ENCODE measurements at places on chromosomes 7 and 10. TPM values are rescaled to one million over a fixed set of nuclear protein-coding genes. Genes with fewer than 3 reads are reported as not detected.
A peak's percentile ranks its signal among the peaks of the same experiment; 100 is the strongest.

Gene CLRN3
- 0.52 TPM for total RNA-seq

Gene FAM204A
- 40.6 TPM for total RNA-seq

- no peaks in the 10 kb centered on the region for H3K4me1 ChIP-seq
- no peak overlapping the region for H3K4me3 ChIP-seq
- peaks cover 40% of the 10 kb centered on the region for H3K27me3 ChIP-seq
- H3K27ac ChIP-seq: no peak overlapping the region
Measured at GRCh38 chr7:131873581-131873980, 317.2 kb upstream of the PODXL start.

DNA sequence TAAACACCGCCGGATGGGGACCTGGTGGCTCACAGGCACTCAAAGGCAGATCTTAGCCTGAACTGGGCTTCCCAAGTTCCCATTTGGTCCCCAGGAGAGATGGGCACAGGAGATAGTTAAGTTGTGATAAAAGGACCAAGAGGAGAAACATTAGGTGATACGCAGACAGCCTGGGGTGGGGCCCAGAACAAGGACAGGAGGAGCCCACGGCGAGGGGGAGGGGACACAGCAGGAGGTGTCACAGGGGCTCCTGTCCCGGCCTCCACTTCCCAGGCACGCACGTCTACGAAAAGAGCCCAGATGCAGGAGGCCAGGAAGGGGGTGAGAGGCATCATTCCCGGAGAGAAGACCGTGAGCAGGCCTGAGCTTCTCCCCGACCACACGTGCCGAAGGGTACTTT is 16.3 kb upstream of the DNAAF5 start:
- no peaks in the 10 kb centered on the region for H3K4me1 ChIP-seq
- H3K27me3 ChIP-seq: no peaks in the 10 kb centered on the region

DNA sequence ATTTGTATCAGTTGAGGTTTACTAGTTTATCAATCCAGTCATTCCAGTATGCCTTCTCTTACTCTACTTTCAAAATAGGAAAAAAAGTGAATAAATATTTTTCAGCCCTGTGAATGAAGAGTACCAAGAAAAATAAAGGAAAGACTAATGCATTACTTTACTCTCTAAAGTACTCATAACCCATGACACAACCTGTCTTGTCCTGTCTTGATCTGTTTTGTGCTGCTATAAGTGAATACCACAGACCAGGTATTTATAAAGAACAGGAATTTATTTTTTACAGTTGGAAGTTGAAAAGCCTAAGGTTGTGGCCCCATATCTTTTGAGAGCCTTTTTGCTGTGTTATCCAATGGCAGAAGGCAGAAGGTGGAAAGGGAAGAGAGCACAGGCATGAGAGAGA is 194.6 kb upstream of the DKK1 start:
- DNase-seq: no peak
- no peak overlapping the region for H3K4me3 ChIP-seq
- H3K4me1 ChIP-seq: no peaks in the 10 kb centered on the region
- no peaks in the 10 kb centered on the region for H3K36me3 ChIP-seq

DNA sequence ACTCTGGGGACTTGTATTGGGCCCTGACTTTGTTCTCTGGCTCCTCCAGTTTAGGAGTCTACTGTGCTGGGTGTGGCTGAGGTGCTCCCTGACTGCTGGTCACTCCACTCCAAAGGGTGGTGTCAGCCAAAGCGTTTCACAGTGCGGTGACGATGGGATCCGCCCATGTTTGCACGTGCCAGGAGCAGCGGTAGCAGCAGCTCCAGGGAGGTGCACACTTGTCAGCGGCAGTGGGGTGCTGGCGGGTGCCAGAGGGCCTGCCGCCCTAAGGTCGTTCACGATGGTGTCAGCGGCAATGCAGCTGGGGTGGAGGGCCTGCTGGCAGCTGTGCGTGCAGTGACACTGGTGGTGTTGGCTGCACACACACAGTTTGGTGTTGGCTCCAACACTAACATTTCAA is 268.5 kb upstream of the AKR1E2 start:
- no peaks in the 10 kb centered on the region for H3K36me3 ChIP-seq
- H3K4me3 ChIP-seq: no peak overlapping the region
- H3K4me1 ChIP-seq: no peaks in the 10 kb centered on the region
- no peak overlapping the region for H3K27ac ChIP-seq

GRCh38 chr10:18681971-18682411 is 22.8 kb downstream of the ARL5B start:
- H3K4me3 ChIP-seq: no peak overlapping the region
- no peak for DNase-seq
- peaks cover 43% of the 10 kb centered on the region for H3K4me1 ChIP-seq
- peak overlapping the region; percentile 79 for H3K27ac ChIP-seq

DNA sequence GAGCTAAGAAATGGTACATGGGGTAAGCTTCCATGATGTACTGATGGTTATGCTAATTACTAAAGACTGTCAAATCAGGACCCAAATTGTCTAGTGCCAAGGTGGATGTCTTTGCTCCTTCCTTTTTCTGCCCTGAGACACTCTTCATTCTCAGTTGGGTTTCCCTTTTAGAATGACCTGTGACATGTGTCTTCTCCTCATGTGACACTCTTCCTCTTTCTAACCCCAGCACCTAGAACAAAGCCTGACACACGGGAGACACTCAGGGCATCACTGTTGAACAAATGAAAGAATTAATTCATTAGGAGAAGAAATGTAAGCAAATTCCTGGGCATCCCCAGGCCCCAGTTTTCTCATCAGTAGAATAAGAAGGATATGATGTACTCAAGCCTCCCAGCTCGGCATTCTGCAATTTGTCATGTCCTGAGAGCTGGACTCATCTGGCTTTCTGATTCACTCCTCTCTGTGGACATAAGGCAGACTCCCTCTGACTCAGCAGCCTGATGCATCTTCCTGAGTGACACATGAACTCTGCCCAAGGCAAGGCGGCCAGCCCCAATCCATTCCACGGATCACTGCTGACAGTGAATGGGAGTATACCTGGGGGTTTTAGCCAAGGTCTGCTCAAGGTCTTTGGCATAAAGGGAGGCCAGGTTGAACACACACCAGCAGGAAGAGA is 473.8 kb downstream of the KCNMA1 start:
- H3K36me3 ChIP-seq: no peaks in the 10 kb centered on the region
- H3K27me3 ChIP-seq: peaks cover 17% of the 10 kb centered on the region
- H3K4me1 ChIP-seq: peaks cover 38% of the 10 kb centered on the region

DNA sequence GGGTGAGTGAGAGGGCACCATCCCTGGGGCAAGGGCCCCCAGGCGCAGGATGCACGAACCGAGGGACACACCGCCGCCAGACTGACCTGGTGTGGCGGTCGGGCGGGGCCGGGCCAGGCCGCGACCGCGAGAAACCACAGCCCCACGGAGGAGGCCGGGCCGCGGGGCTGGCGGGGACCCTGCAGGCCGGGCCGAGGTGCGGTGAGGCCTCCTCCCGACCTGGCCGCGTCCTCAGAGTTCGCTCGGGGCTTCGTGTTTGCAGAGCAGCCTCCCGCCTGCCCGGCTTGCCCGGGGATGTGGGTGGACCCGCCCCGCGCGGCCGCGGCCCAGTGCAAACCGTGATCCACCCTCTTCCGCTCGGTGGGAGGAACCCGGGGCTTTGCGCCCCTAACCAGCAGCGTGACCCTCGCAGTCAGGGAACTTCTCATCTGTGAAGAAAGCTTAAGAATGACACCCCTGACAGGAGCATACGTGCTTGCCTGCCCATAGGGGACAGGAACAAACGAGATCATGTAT is 20.6 kb upstream of the HOXA13 start:
- DNase-seq: no peak
- no peaks in the 10 kb centered on the region for H3K36me3 ChIP-seq
- H3K4me3 ChIP-seq: no peak overlapping the region
- no peak overlapping the region for H3K27ac ChIP-seq
- H3K27me3 ChIP-seq: peaks cover 93% of the 10 kb centered on the region

GRCh38 chr7:4237296-4238235 is 444.5 kb upstream of the FOXK1 start:
- H3K4me1 ChIP-seq: no peaks in the 10 kb centered on the region
- no peak overlapping the region for H3K4me3 ChIP-seq
- no peaks in the 10 kb centered on the region for H3K36me3 ChIP-seq
- no peak overlapping the region for H3K27ac ChIP-seq
- DNase-seq: no peak

GRCh38 chr7:2008101-2008935 is 224.4 kb downstream of the MAD1L1 start:
- H3K36me3 ChIP-seq: peaks cover 10% of the 10 kb centered on the region
- no peak overlapping the region for H3K4me3 ChIP-seq

GRCh38 chr7:23680414-23681405 is 711 bp downstream of the FAM221A start:
- H3K27me3 ChIP-seq: no peaks in the 10 kb centered on the region
- H3K27ac ChIP-seq: peak overlapping the region; percentile 75
- peaks cover 35% of the 10 kb centered on the region for H3K36me3 ChIP-seq
- peak overlapping the region; percentile 94 for H3K4me3 ChIP-seq
- DNase-seq: peak; percentile 89
- H3K4me1 ChIP-seq: peaks cover 37% of the 10 kb centered on the region

DNA sequence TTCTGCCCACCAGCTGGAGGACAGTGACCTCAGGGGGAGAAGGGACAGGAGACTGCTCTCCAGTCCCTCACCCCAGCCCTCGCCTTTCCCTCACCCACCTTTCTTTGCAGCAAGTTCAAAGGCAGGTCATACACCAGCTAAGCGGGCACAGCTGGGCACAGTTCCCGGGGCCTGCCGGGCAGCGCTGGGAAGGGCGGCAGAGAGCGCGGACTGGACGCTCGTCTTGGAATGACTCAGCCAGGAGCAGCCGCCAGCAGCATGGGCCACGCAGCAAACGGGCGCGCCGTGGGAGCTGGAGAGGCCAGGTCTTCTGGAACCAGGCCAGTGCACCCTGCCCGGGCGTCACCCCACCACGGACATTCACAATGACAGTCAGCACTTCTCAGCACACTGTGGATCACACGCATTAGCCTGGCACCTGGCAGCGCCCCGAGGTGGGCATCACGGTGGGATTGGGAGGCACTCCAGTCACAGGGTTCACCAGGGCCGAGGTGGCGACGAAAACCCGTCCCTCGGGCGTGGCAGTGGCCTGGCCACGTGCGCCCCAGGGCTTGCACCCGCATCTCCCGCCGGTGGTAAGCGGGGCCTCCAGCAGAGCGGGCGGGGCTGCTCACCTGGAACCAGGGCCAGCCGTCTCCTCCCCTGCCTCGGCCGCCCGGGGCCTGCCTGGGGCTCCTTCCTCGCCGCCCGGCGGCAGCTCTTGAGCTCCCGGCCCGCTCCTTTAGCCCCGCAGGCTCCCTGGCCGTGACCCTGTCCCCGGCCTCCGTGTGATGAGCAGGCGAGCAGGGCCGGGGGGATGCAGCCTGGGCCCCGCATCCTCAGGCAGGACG is 29.0 kb upstream of the WDFY4 start:
- H3K4me3 ChIP-seq: peak overlapping the region; percentile 69
- peak; percentile 59 for DNase-seq
- peaks cover 7% of the 10 kb centered on the region for H3K4me1 ChIP-seq
- H3K36me3 ChIP-seq: peaks cover 14% of the 10 kb centered on the region

GRCh38 chr10:64014281-64014680 is 493.1 kb downstream of the REEP3 start:
- no peaks in the 10 kb centered on the region for H3K4me1 ChIP-seq
- peaks cover 35% of the 10 kb centered on the region for H3K27me3 ChIP-seq
- H3K4me3 ChIP-seq: no peak overlapping the region
- no peak for DNase-seq
- no peak overlapping the region for H3K27ac ChIP-seq

Data from Calu3 (cell line).